ENCODE measurements at places on chromosomes 3 and 15.

DNA sequence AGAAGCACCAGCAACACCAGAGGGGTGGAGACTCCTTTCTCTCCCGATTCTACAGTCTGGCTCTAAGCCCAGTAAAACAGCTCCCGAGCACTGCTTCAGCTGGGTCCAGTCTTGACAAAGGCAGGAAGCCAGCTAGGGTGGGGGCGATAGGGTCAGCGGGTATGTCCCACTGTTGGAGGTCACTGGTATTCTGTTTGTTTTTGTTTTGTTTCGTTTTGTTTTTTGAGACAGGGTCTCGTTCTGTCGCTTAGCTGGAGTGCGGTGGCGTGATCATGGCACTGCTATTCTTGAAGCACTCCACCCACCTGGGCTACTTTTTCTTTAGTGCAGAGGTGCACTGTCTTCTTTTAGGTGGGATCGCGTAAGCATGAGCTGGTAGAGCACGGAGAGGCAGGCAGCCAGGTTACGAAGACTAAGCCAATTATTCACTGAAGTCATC lies 16.3 kb downstream of the GCSAM start:
- H3K36me3 ChIP-seq = peaks cover 43% of the 10 kb centered on the region
- H3K27ac ChIP-seq = no peak overlapping the region
- H3K4me1 ChIP-seq = peaks cover 45% of the 10 kb centered on the region
- no peaks in the 10 kb centered on the region for H3K27me3 ChIP-seq

GRCh38 chr3:172586436-172586835 lies 63.2 kb upstream of the TNFSF10 start:
- H3K27ac ChIP-seq = peak overlapping the region; percentile 57
- peak; percentile 70 for DNase-seq
- peak overlapping the region; percentile 7 for H3K4me3 ChIP-seq

DNA sequence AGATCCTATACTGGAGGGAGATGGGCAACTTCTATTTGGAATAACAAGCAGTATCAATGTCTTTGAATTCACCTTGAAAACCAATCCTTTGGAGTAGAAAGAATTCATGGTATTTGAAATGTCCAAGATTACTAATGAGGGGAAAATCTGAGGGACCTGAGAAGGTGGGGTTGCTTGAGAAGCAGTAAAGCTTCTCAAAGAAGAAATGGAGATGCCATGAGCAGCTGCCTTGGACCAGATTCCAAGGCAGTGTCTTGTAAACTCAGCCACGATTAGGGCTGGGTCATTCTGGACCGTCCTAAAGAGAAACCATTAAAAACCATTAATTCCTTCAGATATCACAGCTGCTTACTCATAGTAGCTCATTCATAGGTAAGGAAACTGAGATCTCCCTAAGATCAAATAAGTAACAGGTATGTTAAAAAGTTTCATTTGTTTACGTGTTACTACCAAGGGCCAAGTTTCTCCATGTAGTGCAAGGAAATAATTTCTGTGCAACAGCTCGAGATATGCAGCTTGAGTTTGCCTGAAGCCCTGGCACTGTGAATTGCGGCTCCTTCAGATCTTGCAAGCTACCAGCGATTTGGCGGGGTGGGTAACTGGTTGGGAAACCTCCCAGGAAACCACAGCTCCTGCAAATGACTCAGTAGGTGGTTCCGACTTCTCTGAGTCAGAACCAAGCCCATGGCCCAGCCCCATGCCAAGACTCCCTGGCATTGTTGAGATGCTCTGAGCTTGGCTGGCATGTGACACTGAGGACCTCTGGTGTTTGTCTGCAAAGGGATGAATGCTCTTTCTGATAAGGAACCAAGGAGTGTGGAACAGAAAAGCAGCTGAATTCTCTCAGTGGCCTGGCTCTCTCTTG lies 296.8 kb downstream of the RORA start:
- H3K4me1 ChIP-seq = peaks cover 12% of the 10 kb centered on the region
- H3K27ac ChIP-seq = no peak overlapping the region
- peak; percentile 72 for DNase-seq
- no peak overlapping the region for H3K4me3 ChIP-seq
- no peaks in the 10 kb centered on the region for H3K36me3 ChIP-seq

GRCh38 chr3:61667814-61668213 lies 106.4 kb downstream of the PTPRG start:
- no peak for DNase-seq
- H3K4me1 ChIP-seq = no peaks in the 10 kb centered on the region
- H3K27ac ChIP-seq = no peak overlapping the region
- H3K36me3 ChIP-seq = no peaks in the 10 kb centered on the region
- no peaks in the 10 kb centered on the region for H3K27me3 ChIP-seq

- no peak overlapping the region for H3K27ac ChIP-seq
- no peaks in the 10 kb centered on the region for H3K27me3 ChIP-seq
- H3K4me1 ChIP-seq = no peaks in the 10 kb centered on the region
- H3K36me3 ChIP-seq = peaks cover 15% of the 10 kb centered on the region
- H3K4me3 ChIP-seq = no peak overlapping the region
- DNase-seq = no peak
Observed at GRCh38 chr3:133829310-133829707, 23.7 kb downstream of the SRPRB start.
